ENCODE measurements at places on chromosomes 6 and 20.
A peak's percentile ranks its signal among the peaks of the same experiment; 100 is the strongest.

GRCh38 chr6:47698342-47698787 lies at the start of gene ADGRF4:
Gene ADGRF4, plus strand, starts transcription at chr6:47698580. Its CDS starts 8,666 bp downstream, at chr6:47707246.
- peak; percentile 12 for DNase-seq

GRCh38 chr20:57089699-57090144 lies 176.7 kb downstream of the BMP7 start:
- peak; percentile 38 for DNase-seq

- DNase-seq, result no peak
These were observed 72.8 kb downstream of the CD83 start for GRCh38 chr6:14190191-14190928.

DNA sequence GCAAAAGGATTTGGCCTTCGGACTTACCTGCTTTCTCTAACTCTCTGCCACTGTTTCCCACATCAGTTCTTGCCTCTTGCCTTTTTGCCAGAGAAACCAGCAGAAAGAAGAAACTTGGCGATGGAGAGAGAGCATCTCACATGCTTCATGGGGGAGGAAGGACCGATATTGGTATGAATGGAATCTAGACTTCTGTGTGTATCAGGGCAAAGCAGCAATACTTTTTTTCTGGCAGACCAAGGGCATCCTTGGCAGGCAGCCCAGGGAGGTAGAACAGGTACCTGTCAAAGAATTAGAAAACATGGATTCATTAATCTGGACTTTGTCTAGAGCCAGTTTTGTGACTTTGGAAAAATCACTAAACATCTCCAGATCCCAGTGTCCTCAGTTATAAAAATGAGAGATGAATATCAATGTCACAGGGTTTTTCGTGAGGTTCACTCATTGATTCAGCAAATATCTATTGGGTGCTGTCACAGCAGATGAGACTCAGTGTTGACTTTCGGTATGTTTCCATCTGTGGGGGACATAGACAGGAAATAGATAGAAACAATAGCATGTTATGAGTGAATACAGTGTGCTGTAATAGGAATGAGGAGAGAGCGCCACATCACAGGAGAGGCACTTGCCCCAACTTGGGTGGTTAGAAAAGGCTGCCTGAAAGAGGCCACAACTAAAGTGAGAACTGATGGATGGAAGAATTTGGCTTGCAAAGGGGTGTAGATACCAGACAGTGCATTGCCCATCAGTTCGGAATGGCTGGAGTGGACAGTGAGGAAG lies 114.1 kb downstream of the CD83 start:
- peak; percentile 42 for DNase-seq

DNA sequence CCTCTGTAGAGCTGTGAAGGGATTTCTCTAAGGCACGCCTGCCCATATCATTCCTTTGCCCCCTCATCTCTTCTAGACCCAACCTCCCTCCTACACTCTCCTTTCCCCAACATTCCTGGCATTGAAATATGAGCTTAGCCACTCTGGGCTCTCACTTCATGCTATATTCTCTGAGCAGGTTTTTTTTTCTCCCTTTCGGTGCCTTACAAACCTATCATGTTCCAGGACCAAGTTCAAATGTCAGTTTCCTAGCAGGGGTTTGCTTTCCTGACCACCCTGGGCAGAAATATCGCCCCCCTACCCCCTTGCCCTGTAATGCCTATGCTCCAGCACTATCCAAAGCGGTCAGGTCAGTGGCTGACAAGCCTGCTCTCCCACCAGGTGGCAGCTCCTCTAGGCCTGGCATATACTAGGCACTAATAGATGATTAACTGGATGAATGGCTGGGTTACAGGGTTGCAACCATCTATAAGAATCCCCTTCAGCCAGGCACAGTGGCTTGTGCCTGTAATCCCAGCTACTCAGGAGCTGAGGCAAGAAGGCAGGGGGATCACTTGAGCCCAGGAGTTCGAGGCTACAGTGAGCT lies 25.7 kb upstream of the AAR2 start:
- DNase-seq, result no peak

GRCh38 chr6:8707956-8708772 lies 272.8 kb upstream of the SLC35B3 start:
- DNase-seq, result peak; percentile 6

- DNase-seq, result peak; percentile 85
These were observed 192.7 kb upstream of the PMEPA1 start for GRCh38 chr20:57902473-57902872.

- DNase-seq, result peak; percentile 35
These were observed 124.8 kb downstream of the HIVEP1 start for GRCh38 chr6:12136905-12137304.

- no peak for DNase-seq
These were observed 81.9 kb upstream of the IYD start for GRCh38 chr6:150286912-150287311.

- peak; percentile 49 for DNase-seq
These were observed 67.1 kb upstream of the ADGRF4 start for GRCh38 chr6:47631269-47631772.

DNA sequence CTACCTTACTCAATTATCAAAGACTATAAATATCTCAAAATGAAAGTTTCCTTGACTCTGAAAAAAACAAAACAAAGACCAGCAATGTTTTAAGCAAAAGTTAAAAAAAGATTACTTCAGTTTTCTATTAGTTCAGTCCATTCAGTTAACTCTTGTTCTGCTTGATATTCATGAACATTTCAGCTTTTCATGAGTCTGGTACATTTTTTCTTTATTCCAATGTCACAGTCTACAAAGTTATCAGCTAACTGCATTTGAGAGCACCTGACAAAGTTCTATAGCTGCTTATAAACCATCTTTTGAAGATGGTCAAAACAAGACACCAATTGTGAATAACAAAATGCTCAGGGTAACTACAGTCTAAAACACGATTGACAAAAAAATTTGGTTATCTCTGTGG lies 156.1 kb upstream of the NOX3 start:
- DNase-seq, result no peak

- no peak for DNase-seq
These were observed 49.0 kb downstream of the HNF4A start for GRCh38 chr20:44404204-44405181.

GRCh38 chr6:47669684-47670513 lies 28.5 kb upstream of the ADGRF4 start:
- peak; percentile 45 for DNase-seq

GRCh38 chr20:24146231-24146634 lies 157.7 kb upstream of the GGTLC1 start:
- DNase-seq, result peak; percentile 16

GRCh38 chr6:73200735-73201134 lies 24.6 kb downstream of the KHDC1L start:
- DNase-seq, result no peak

- no peak for DNase-seq
These were observed 1.1 kb downstream of the MAPRE1 start for GRCh38 chr20:32820698-32821377.

DNA sequence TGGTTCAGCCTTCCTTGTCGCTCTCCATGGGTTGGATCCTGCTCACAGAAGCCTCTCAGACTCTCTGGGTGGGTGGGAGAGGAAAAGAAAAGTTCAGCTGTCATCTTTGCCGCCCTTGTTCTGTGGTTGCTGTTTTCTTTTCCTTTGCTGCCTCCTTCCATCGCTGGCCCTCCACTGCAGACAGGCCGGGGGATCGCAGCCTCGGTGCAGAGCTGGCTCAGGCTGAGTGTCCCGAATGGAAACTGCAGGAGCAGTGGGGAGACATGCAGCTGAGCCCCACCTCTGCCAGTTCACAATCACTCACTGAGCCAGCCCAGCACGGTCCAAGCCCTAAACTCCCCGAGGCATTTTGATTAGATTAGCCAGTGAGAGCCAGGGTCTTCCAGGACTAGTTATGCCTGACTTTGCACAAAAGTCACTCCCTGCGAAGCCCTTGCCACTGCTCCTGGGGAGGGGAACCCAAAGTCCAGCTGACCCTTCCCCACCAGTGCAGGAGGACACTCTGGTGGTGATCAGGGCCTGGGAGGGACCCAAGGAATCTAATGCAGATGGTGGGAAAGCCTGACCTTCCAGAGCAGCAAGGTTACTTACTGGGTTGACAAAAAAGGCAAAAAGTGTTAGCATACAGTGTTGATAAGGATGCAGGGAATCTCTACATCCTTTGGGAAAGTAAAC lies 14.0 kb downstream of the NRN1 start:
- no peak for DNase-seq

GRCh38 chr6:37538107-37538506 lies 38.4 kb upstream of the CCDC167 start:
- DNase-seq, result no peak

GRCh38 chr6:21198032-21198640 lies 395.4 kb upstream of the SOX4 start:
- no peak for DNase-seq

- DNase-seq, result no peak
These were observed 41.8 kb downstream of the GPR63 start for GRCh38 chr6:96795481-96795880.

DNA sequence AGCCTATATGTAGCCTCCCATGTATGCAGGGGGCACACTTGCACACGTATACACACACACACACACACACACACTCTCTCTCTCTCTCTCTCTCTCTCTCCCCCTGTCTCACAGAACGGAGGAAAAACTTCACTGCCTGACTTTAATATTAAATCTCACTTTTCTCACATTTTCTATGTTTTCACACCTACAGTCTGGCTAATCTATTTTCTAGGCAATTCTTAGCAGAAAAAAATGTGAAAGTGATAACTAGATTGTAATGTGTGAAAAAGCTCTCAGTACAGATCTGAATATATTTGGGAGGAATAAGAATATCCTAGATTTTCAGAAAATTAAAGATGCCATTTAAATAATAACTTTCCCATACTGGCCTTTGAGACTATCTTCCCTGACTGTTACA lies 120.9 kb downstream of the MCHR2 start:
- no peak for DNase-seq

DNA sequence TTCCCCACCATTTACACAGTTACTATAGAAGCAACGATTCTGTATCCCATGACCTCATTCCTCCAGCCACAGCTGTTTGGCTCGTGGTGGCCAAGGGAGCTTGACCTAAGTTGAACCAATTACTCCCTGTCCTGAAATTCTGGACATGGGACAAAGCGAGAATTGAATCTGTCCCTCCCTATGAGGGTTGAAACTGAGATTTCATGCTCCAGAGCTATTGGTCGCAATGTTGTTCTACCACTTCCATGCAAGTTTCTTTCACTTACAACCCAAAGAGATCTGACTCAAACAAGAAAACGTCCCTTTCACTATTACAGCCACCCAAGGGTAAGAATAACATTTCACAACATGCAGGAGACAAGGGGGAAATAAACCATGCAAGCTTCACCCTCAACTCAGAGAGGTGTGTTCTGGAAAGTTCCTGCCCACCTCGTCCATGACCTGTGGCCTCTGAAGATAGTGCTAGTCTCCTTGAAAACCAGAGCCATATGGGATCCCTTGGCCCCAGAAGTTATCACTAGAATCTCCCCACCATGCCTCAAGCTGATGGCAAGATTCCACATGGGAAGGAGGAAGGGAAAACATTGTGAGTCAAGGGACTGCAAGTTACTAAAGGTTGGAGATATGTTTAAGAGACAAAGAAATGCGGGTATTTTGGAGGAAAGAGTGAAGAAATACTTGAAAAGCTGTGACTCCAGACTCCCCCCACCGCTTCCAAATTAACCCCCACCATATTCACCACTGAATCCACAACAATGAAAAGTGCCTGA lies 74.5 kb upstream of the SRSF6 start:
- DNase-seq, result peak; percentile 57

DNA sequence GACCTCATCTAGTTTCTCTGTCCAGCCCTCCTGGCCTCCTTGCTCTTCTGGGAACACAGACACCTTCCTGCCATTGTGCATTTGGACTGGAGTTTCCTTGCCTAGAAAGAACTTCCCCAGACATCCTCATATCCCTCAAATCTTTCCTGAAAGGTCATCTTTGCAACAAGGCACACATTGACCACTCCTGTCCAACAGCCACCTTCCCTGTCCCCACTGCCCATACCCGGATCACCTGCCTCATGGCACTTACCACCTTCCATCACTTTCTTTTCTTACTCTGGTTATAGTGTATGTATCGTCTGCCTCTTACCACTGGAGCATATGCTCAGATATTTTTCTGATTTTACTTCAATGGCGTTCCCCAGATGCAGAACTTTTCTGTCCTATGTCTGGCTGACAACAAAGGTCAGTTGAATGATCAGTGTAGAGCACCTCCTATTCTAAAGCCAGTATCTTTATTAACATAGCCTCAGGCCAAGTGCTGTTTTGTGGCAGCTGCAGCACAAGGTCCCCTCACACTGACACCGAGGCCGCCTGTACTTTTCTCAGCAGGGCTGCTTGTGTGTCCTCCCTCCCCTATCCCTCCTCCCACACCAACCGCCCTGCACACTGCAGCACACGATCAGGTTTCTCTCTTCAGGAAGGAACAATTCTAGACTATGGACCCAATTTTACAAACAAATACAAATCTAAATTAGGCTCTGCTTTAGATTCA lies 4.1 kb downstream of the HLA-C start:
- DNase-seq, result no peak

GRCh38 chr6:90110971-90111370 lies 185.7 kb downstream of the BACH2 start:
- no peak for DNase-seq

DNA sequence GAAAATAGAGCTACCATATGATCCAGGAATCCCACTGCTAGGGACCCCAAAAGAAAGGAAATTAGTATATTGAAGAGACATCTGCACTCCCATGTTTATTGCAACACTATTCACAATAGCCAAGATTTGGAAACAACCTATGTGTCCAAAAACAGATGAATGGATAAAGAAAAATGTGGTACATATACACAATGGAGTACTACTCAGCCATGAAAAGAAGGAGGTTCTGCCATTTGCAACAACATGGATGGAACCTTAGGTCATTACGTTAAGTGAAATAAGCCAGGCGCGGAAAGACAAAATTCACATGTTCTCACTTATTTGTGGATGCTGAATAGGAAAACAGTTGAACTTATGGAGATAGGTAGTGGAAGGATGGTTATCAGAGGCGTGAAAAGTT lies 137.3 kb downstream of the ADAT2 start:
- no peak for DNase-seq

GRCh38 chr20:375265-375889 lies 5.2 kb upstream of the TRIB3 start:
- DNase-seq, result no peak

- peak; percentile 9 for DNase-seq
These were observed 2.0 kb upstream of the ACTL10 start for GRCh38 chr20:33664762-33665144.

DNA sequence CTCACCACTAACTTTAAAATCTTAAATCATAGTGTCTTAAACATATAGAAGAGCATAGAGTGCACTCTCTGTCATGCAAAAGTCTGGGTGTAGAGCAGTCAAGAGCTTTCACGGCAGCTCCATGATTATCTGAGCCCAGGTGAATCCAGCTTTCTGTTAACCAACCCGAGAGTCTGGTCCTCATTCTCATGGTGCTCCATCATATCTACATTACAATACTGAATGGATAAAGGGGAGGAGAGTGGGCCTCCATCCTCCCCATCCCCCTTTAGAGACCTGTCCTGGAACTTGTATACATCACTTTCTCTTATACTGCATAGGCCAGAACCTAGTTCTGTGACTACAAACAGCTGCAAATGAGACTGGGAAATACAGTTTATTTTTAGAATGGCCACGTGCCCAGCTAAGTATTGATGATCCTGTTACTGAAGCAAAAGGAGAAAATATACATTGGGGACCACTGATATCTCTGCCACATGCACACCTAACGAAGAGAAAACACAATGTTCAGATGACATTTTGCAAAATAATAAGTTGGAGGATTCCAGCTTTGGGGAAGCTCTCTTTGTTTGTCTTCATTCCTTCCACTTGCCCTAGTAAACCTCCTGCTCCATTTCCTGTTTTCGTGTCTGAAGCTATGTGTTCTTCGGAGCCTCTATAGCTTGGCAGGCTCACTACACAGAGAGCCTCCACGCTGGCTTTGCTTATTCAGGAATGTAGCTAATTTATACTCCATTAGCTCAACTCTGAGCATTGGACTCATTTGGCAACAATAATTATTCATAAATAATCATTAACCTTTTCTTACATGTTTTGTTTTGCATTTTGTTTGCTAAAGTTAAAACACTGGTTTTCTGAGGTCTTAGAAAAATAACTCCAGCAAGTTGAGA lies 110.1 kb downstream of the IYD start:
- no peak for DNase-seq

Data from fibroblast of upper back skin (primary cell).